ENCODE measurements at places on chromosomes 4 and X.
A peak's percentile ranks its signal among the peaks of the same experiment; 100 is the strongest.

DNA sequence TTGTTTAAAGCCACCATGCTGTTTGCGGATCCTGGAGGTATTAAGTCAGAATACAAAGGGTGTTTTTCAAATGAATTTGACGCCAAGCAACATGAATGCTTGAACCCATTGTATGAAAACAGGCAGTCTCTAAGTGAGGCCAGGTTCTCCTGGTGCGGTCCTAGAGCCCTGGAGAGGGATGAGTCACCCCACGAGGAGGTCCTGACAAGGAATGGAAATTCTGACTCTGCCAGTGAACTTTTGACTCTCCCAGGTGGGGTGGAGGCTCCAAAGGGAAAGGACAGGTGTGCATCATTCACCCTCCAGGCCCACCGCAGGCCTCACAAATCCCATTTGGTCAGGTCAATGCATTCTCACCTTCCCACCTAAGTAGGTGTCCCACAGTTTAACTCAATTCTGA is 1.5 kb downstream of the TRIM2 start:
- DNase-seq, result peak; percentile 60

DNA sequence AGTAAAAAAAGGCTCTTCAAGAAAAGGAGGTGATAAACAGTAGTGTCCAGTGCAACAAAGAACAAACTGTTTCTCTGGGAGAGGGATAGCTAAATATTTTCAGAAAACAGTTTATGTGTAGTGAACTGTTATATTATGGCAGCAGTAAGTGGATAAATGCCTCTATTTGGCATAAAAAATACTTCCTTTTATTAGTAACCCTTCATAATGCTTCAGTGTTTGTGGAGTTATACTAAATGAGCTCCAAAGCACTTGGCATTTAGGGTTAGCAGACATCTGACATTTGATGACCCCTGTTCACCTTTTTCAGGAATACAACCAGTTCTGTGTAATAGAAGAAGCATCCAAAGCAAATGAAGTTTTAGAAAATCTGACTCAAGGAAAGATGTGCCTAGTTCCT is 31.9 kb downstream of the TRAPPC11 start:
- no peak for DNase-seq

DNA sequence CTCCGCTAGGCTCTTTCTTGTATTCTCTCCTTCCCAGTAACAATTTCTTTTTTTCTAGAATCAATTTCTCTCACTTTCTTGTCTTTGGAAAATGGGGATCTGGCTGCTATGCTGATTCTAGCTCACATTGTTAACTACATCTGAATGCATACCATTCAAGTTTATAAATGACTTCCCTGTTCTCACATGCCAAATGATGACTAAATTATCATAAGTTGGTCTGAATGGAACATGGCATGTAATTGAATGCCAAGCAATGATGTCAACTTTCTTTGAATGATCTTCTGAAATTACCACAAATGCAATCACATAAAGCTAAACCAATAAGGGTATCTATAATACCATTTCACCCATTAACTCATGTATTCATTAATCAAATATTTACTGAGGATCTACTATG is 2.7 kb upstream of the ITM2A start:
- DNase-seq, result no peak

- DNase-seq, result no peak
These were observed 14.9 kb downstream of the LSM6 start for GRCh38 chr4:146190456-146190855.

DNA sequence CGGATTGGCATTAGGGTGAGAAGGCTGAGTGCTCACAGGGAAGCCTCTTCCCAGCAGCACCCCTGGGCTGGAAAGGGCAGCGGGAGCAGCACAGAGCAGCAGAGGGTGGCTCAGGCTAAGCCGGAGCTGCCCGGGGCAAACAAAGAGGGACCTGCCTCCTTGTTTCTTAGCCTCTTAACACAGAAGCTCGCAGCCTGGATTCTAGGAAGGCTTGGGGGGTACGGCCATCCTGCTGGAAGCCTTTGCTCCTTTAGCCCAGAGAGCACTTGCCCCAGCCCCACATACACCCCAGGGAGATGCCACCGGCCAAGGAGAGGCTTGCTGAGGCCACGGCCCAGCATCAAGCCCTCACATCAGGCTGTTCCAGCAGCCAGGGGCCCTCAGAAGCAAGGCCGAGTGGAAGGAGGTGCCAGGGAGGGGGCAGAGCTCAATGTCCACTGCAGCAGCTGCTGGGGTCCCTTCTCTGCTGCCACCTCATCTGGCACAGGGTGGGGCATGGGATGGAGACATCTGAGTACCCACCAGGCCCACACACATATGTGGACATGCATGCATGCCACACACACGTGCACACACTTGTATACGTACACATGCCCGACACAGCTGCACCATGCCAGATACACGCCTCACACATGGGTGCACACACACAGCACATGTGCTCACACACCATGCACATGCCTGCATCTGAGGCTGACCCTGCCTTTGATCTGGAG is 20.3 kb upstream of the SPON2 start:
- DNase-seq, result no peak

DNA sequence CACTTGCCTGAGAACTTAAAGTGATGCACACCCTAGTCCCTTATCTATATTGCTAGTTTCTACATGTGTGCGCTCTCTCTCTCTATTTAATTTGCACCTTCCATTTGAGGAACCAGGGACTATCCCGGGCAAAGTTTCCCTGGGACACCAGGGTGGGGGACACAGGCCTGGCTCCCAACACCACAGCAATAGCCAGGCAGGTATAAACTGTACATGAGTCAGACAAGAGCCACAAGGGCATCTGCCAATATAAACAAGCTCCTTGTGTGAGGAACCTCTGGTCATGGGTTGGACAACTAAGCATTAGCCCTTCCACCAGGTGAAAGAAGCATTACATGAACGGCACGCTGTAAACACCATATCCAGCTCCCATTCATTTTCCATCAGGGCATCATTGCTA is 455.5 kb downstream of the STIM2 start:
- no peak for DNase-seq

DNA sequence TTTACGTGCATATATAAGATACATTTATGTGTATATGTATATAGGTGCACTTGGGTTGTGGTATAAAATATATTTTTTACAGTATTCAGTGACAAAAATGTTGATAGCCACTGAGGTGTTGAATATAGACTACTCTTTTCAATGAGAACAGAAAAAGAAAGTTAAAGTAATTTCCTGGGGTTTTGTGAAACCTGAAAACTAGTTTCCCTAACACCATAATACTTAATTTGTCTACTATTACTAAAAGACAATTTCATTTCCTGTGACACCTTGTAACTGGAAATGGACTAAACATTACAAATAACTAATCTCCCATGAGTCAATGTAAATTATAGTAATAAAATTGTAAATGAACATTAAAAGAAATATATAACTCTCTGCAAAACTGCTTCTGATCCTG is 32.0 kb upstream of the MAP9 start:
- DNase-seq, result no peak

- no peak for DNase-seq
These were observed 103.7 kb downstream of the CEP135 start for GRCh38 chr4:56052481-56052880.

DNA sequence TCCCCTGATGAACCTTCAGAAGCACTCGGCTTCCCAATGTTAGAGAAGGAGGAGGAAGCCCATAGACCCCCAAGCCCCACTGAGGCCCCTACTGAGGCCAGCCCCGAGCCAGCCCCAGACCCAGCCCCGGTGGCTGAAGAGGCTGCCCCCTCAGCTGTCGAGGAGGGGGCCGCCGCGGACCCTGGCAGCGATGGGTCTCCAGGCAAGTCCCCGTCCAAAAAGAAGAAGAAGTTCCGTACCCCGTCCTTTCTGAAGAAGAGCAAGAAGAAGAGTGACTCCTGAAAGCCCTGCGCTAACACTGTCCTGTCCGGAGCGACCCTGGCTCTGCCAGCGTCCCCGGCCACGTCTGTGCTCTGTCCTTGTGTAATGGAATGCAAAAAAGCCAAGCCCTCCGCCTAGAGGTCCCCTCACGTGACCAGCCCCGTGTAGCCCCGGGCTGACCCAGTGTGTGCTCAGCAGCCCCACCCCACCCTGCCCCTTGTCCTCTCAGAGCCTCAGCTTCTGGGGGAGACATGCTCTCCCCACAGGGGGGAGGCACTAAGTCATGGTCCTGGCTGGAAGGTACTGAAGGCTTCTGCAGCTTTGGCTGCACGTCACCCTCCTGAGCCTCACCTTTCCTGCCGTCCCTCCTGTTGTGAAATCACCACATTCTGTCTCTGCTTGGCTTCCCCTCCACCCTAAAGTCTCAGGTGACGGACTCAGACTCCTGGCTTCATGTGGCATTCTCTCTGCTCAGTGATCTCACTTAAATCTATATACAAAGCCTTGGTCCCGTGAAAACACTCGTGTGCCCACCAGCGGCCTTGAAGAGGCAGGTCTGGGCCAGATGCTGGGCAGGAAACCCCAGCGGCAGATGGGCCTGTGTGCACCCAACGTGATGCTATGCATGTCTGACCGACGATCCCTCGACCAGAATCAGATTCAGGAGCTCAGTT is 34.7 kb downstream of the NOP14 start:
- no peak for DNase-seq

- DNase-seq, result no peak
These were observed 64.2 kb upstream of the MAP3K15 start for GRCh38 chrX:19579485-19579884.

DNA sequence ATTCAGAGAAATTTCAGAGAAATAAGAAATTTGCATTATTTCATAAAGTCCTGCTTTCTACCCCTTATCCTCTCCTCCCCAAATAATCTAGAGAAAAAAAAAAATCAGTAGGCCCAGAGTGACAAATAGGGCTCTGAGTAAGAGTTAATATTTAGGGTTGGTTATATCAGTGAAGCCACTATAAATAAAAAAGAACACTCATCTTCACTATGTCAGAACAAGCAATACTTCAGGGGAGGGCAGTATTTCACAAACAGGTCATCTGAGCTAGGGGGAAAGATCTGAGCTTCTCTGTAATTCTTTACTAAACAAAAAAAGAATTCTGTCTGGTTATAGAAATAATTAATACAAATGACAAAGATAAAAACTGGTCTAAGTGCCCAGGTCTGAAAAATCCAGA is 39.4 kb downstream of the PDE5A start:
- no peak for DNase-seq

- no peak for DNase-seq
These were observed 836 bp downstream of the GPM6A start for GRCh38 chr4:175811228-175811627.

GRCh38 chrX:134738986-134739740 is 80.9 kb upstream of the PLAC1 start:
- DNase-seq, result no peak

DNA sequence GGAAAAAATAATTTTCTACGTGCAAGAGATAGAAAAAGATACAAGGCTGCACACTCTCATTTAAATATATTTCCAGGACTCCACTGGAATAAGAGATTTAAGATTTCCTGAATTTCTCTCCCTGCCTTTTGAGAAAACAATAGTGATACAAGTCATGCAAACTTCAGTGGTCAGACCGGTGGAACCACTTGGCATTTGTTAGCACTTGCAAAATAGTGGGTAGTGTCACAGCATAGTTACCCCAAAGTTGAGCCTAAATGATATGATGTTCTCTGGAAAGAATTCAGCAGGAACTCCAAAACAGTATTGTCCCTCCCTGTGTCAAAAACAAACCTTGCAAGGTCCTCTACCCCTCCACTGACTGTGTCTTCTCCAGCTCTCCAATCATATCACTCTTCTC is 102.3 kb downstream of the ANKRD50 start:
- DNase-seq, result no peak

DNA sequence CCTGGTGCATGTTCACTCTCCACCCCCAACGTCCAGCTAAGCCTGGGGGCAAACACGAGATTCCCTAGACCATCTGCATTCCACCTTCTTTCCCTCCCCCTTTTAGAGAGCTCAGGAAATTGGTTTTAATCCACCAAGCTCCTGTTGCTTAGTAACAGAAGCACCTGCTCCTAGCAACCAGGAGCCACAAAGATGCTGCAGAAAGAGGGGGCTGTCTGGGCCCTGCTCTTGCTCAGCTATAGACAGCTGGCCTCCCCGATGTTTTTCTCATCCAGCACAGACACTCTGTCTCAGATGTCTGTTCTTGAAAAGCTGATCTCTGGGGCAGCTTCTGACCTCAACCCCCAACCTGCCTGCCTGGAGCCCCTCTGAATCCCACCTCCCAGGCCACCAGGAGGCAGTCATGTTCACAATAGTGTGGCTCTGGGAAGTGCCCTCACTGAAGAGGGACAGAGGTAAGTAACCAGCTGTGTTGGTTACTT is 71.5 kb downstream of the SLC16A2 start:
- DNase-seq, result peak; percentile 6

- DNase-seq, result no peak
These were observed 156.0 kb upstream of the GALNT7 start for GRCh38 chr4:173012608-173013007.

- peak; percentile 81 for DNase-seq
These were observed 1.9 kb upstream of the TBC1D14 start for GRCh38 chr4:6907658-6908191.

GRCh38 chr4:1869530-1870327 is 1.5 kb upstream of the NSD2 start:
- DNase-seq, result no peak

DNA sequence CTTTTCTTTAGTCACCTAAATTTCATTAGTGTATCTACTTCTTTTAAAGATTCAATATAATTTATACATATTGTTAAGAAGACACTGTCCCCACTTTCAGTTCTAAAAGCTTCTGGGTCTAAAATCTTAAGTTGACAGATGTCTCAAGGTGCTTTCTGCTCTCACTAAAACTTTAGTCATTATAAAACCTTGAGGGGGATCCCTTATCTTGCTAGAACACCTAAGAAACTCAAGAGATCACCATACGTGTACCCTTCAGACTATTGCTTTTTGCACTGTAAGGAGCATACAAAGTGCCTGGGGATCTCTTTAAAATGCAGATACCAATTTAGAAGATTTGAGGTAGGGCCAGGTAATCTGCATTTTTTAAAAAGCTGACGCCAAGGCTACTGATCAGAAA is 30.1 kb downstream of the CYBB start:
- no peak for DNase-seq

DNA sequence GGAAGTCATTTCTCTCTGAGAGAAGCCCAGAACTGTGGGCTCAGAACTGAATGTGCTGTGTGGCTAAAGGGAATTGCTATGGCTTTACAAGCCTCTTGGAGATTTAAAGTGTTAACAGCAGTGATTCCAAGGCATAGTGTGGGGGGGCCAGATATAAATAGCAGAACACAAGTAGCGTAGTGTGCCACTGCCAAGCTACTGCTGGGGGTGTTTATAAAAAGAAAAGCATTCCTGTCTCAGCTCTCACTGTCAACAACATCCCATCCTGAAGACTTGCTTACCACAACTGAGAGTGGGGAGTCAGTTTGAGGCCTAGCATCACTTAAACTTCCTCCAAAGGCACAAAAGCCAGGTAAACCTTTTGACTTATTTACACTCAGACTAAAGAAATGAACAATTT is at the start of gene ART3:
ART3 (plus strand) TSS at position 242 of the 400 bp plus-strand sequence. CDS start 1,181 bp downstream, outside the sequence.
- no peak for DNase-seq

- no peak for DNase-seq
These were observed 78.9 kb downstream of the IL21 start for GRCh38 chr4:122541996-122542395.

- no peak for DNase-seq
These were observed 383.3 kb downstream of the GRXCR1 start for GRCh38 chr4:43275779-43276178.

- DNase-seq, result no peak
These were observed 10.0 kb downstream of the MGST2 start for GRCh38 chr4:139675651-139676050.

All from NCI-H526 (cell line).